ENCODE measurements at places on chromosomes 11 and 22.

- peak; percentile 73 for DNase-seq
Measured at GRCh38 chr11:95659088-95659487, 130.5 kb downstream of the FAM76B start.

- DNase-seq = no peak
Measured at GRCh38 chr22:40040927-40041326, 46.2 kb downstream of the FAM83F start.

GRCh38 chr11:134062265-134063123, 6.4 kb upstream of the JAM3 start:
- DNase-seq = no peak

- DNase-seq = no peak
Measured at GRCh38 chr22:39956932-39957664, 3.1 kb upstream of the TMA7B start.

DNA sequence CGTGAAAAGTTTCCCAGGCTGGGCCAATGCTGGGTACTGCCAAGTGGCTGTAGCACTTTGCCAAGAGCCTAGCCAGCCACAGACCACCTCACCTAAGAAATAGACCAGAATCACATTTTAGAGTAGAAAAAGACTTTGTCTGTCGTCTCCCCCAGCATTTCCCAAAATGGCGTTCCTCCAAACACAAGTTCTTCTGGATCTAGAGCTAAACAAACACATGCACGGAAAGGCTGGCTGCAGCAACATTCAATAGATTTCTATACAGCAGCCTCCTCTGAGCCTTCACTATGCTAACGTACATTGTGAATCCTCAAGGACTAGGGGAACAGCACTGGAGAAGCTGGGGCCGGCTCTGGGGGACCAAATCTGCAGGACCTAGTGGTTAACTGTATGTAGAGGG, 65.0 kb downstream of the EFCAB6 start:
- no peak for DNase-seq

DNA sequence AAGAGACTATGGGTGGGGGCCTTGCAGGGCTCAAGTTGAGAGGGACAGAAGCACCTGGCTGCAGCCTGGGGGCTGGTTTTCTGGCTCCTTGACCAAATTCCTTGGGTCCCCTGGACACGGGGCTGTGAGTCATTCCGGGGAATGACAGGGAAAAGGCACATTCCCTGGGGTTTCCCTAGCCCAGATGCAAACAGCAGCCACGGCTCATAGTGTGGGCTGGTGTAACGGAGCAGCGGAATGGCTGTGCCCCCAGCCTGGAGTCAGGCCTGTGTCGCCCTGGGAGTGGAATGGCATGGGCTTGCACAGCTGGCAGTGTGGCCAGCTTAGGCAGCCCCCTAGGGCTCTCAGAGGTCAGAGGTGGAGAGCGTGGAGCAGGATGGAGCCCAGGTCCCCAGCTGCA, 77.6 kb upstream of the KCNQ1OT1 start:
- no peak for DNase-seq

DNA sequence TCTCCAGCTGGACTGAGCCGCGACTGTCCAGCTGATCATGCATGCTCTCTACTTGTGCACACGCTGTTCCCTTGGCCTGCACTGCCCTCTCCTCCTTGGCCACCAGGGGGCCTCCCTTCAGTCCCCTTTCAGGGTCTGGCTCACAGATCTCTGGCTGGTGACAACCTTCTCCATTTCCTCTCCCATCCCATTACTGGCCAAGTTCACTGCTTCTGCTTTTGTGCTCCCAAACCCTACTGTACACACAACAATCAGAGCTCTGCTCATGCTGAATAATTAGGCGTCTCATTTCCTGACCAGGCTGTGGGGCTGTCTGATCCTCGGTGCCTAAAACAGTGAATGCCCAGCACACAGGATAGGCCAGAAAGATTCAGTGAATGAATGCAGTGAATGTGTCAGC, 224.0 kb upstream of the NARS2 start:
- peak; percentile 41 for DNase-seq

DNA sequence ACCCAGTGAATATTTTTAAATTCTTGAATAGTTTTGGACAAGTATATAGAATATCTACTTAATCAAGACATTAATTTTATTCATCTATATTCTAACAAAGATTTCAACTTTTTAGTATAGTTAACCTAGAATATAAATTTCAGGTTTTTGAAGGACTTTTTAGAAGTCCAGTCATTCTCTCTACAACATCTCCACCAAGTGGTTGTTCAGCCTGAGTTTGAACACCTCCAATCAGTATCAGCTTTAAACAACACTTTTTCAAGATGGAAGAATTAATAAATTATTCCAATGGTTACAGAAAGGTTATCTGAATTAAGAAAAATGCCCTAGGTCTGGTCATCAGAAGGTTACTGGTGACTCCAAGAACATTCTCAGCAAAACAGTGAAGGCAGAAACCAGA, 31.8 kb downstream of the EIF3M start:
- peak; percentile 5 for DNase-seq

DNA sequence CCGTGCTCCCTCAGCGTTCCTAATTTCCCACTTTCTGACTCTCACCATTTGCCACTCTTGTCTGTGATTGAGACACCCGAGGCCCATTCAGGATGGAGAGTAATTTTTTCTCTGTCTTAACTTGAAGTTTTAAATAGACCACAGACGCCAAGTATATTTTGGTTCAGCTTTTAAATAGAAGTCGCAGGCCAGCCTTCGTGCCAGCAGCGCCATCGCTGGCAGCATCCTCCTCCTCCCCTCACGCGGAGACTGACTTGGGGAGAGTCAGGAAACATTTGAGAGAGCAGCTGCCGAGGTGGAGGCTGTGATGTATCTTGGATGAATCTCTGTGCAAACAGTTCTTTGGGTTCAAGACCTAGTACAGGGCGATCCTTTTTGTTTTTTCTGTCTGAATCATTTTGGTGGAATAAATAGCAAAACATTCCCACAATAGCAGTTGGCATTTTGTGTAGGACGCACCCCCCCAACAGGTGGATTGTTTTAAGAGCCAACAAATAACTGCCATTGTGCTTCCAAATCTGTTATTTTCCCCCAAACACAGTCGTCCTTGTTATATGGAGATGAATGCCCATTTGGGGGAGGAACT, 889 bp upstream of the DMC1 start:
- DNase-seq = peak; percentile 35

- DNase-seq = peak; percentile 25
Measured at GRCh38 chr11:64918017-64918416, 1.0 kb upstream of the ATG2A start.

- peak; percentile 70 for DNase-seq
Measured at GRCh38 chr11:12157241-12157661, 46.9 kb downstream of the MICAL2 start.

DNA sequence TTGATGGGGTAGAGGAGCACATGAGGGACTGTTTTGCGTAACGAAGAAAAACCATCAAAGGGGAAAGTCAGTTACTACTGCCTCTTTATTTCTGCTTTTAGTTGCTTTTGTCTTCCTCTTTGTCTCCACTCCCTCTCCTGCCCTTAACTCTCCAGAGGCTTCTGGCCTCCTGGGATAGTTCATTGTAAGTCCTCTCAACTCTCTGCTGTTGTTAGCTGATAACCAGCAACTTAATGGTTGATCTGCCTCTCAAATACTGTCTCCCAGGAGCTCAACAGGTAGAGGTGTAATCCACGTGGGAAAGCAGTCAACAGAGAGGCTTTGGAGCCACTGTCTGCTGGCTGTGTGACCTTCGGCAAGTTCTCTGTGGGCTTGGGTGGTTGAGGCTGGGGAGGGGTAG, 47.3 kb downstream of the CCDC81 start:
- no peak for DNase-seq

DNA sequence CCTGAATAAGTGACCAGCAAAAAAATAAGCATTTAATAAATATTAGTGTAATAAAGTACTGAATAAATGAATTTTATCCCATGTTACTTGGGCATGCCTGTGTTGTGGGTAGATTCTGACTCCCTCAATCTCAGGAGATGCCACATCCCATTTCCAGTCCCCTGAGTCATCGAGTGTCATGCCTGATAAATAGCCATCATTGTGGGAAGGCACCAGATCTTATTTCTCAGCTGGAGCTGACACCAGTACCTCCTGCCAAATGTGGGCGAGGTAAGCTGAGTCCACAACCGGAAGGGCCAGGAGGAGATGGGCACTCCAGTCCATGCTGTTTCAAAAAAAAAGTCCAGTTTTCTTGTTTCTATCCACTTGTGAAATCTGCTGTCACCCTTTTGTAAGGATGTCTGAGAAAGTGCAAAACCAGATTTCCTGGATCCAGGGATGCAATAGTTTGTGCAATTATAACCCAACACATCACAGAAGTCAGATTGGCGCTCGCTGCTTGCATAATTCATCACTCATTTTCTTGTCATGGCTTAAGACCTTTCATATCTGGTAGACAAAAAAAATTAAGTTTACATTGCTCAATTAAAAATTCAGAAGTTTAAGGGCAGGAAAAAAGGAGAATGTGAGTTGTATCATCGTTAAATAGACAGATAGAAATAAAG, 311.6 kb downstream of the MIAT start:
- no peak for DNase-seq

- DNase-seq = no peak
Measured at GRCh38 chr11:127268521-127268920, 268.0 kb upstream of the KIRREL3 start.

DNA sequence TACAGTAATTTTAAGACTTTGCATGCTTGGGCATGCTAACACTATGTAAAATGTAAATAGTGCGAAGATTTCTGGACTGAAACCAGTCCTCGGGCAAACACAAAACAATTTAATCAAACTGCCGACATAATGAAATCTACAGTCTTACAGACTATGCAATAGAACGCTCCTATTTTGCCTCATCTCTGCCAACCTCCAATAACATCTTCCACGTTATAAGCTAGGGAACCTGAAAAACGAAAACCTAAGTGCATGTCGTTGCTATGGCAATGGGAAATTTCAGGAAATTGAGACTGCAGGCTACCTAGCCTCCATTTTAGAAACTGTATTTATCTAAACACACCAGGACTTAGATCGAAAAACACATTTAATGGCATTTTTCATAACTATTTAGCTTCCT, 1.1 kb downstream of the CSTF3 start:
- DNase-seq = peak; percentile 17

DNA sequence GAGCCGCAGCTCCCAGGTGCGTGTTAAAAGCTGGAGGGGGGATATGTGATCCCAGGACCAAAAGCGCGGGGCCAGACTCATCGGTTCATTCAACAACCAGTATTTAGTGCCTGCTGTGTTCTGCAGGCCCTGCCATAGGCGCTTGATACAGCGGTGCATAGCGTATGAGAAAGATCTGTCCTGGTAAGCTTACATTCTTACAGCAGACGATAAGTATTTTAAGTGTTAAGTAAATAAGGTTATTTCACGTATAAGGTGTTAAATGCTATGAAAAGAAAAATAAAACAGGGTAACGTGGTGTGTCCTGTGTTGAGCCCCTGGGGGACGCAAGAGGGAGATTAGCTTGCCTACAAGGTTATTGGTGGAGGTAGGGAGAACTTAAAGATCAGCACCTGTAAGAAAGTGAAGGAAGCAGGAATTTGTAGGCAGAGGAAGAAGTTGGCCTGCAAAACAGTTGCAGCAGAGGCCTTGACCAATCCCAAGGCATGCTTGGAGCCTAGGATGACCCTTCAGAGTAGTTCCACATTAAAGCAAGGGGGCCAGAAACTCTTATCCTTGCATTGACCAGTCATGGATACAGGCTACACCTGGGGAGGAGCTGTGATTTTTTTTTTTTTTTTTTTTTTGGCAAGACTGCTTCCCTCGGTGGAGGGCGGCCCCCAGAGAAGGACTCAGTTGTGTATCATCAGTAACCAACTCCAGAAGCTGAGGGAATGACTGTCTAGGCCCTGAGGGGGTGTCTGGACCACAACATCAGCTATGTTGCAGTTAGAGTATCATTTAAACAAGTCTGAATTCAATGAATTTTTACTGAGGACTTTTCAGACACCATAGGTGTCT, 487 bp upstream of the LIPT2 start:
- peak; percentile 51 for DNase-seq

- no peak for DNase-seq
Measured at GRCh38 chr11:21630934-21631478, 561.9 kb upstream of the ANO5 start.

DNA sequence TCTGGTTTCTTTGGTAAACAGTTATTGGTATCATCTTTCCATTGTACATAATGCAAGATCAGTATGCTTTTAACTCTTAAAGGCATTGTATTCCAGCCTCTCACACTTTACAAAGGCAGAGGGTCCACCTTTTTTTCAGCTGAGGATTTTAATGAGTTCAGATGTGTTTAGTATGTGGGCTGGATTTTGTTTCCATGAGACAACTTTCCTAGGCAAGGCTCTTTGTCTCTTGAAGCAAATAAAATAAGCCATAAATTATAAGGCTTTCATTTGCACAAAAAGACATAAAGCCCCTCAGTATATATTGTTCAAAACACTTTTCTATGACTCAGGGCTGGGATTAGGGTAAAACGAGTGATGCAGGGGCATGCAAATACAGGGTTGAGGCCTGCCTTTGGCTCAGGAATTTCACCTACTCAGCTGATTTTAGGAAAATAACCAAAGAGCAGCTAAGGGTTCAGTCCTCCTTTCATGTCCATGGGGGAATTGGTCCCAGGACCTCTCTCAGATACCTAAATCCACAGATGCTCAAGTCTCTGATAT, 7.6 kb downstream of the MMP20 start:
- no peak for DNase-seq

- DNase-seq = no peak
Measured at GRCh38 chr11:47225552-47226400, 11.0 kb downstream of the DDB2 start.
